ENCODE measurements at places on chromosomes 13 and 19.

DNA sequence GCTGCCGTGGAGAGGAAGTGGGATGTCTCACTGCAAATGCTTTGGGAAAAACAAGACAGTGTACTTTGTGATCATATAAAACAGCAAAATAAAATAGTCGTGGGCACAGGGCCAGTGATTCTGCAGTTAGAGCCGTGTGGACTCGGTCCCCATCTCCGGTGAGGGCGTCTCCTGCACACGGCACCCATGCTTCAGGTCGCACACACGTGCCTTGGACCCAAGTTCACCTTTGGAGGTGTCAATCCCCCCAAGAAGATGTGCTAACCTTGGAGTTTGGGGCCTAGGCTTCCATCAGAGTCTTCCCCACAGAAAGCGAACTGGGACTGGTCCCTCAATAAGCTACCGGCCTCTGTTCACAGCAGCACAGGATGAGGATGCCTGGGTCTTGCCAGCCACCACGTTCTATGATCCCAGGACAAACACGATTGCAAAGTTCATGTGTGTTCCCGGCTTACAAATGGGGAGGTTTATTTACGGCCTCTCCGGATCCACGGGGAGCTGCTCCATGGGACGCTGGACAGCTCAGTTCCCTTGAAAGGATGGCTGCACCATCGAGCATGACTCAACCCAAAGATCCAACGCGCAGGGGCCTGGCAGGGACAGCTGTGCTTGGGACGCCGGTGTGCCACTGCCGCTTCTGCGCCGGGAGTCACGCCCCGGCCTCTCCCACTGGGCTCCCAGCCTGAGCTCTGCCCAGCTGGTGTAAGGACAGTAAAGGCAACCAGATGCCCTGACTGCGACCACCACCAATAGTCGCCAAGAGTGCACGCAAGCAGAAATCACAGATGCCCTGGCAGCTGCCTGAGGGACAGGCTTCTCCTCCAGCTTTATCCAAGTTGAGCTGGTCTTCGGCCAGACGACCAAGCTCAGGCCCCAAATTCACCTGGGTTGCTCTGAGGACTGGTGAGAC lies 8.6 kb downstream of the GAS6 start:
- no peak for DNase-seq

GRCh38 chr13:36787181-36787580 lies 31.8 kb upstream of the RFXAP start:
- no peak for DNase-seq

- DNase-seq: no peak
Measured at GRCh38 chr19:5083547-5083965, 114.6 kb downstream of the KDM4B start.

GRCh38 chr19:51509823-51510660 lies 8.4 kb upstream of the SIGLEC12 start:
- no peak for DNase-seq

GRCh38 chr19:46068345-46069258 lies 27.8 kb upstream of the IGFL4 start:
- peak; percentile 86 for DNase-seq

DNA sequence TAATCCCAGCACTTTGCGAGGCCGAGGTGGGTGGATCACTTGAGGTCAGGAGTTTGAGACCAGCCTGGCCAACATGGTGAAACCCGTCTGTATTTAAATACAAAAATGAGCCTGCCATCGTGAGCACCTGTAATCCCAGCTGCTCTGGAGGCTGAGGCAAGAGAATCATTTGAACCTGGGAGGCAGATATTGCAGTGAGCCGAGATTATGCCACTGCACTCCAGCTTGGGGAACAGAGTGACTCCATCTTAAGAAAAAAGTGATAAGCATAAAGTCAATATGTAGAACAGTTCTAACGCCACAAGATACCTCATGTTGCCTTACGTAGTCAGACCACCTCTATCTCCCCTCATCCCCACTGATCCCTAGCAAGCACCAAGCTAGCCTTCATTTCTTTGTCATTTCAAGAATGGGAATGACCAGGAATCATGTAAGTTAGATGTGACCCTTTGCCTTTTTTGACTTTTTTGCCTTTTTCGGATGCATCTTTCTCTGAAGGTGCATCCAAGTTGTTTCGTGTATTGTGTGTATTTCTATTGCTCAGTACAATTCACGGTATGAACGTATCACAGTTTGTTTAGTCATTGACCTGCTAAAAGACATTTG lies 6.4 kb downstream of the RPL21 start:
- DNase-seq: no peak

DNA sequence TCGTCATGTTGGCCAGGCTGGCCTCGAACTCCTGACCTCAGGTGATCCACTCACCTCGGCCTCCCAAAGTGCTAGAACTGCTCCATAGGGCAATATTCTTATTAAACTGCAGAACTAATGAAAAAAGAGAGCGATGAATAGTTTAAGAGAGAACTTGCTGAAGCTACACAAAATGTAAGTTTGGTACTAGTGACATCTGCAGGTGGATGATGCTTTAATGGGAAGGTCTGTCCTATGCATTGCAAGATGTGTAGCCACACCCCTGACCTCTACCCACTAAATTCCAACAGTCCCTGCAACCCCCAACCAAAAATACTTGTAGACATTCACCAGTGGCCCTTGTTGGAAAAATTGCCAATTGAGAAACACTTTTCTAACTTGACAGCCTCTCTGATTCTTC lies 117.8 kb downstream of the NALCN start:
- no peak for DNase-seq

GRCh38 chr13:93409816-93410215 lies 183.2 kb downstream of the GPC6 start:
- DNase-seq: no peak

- DNase-seq: no peak
Measured at GRCh38 chr19:7730286-7731217, 1.4 kb downstream of the CLEC4G start.

DNA sequence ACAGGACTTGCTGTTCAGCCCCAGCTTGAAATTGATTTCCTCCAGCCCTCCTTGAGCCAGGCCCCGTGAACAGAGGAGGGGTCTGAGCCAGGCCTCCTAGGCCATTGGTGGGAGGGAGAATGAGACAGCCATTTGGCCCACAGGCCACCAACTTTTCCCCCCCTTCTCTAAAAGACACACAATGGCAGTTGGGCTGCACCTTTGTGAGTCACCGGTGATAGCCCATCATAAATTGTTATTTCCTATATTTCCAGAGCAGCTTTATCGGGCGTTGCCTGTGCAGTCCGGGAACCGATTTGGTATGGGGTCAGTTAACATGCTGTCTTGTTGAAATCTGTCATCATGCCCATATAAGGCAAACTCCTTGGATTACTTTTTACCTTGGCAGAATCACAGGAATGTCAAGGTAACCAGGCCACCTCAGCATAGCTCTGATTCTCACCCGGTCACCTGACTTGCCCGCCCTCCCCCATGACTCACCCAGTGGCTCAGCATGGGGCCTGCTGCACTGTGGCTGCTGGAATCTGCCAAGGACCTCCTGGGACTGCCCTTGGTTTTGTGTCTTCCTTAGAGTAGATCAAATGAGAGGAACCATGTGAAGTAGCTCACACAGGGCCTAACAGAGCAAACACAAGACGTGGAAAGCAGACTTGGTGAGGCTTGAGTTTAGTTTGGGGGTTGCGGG lies 36.1 kb downstream of the ACTN4 start:
- DNase-seq: peak; percentile 94

DNA sequence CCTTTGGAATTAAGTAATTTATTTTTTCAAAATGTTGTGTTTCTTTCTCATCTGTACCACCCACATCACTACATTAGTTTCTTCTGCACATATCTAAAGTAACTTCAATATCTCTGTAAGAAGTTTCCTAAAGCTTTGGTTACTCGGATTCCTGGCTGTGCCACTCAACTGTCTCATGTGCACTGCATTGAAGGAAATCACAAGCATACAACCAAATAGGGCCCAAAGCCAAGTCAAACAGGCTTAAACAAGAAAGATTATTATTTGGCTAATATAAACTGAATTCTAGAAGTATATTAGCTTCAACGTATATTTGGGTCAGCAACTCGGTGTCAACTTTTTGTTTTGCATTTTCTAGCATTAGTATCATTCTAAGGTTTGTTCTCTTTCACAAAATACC lies 1647.6 kb upstream of the SPRY2 start:
- no peak for DNase-seq

- DNase-seq: no peak
Measured at GRCh38 chr13:70128098-70128497, 19.8 kb upstream of the KLHL1 start.

GRCh38 chr13:28329395-28330158 lies 165.4 kb downstream of the FLT1 start:
- peak; percentile 72 for DNase-seq

DNA sequence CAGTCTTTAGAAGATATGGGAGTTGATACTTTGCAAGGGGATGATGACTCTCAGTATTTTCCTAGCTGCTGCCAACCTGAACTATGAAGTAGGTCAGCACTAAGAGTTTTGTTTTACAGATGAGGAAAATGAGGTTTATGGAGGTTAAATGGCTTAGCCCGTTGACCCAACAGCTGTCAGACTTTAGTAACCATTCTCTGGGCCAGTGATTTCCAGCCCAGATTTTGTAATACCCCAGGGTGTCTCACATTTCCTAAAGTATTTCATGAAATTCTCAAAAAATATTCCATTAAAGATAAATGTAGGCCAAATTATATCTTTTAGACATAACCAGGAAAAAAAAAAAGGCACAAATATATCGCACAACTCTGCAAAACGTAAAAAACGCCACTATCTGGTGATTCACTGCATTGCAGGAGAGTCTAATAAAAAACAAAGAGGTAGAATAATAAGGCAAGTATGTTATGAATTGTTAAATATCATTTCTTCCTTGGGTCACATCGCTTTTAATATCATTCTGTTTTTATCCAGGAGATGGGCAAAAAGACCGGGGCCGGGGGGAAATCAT lies 112.5 kb downstream of the DACH1 start:
- no peak for DNase-seq

DNA sequence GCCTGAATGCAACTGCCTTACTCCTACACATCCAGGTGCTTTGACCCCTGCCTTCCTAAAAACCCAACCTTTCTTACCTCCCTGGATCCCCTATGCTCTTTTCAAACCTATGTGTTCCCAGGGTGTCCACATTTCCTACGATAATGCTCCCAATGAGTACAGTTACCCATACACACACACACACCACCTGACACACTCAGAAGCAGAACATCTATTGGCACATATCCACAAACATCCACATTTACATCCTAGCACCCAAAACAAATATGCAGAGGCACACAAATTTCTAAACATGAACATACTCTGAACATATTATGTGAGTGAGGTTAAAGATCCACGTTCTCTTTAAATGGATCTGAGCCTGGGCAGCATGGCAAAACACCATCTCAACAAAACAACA lies 22.4 kb upstream of the PLAUR start:
- DNase-seq: no peak

- no peak for DNase-seq
Measured at GRCh38 chr13:51243832-51244231, 21.6 kb downstream of the FAM124A start.

GRCh38 chr13:106105153-106105552 lies 430.3 kb downstream of the EFNB2 start:
- no peak for DNase-seq

DNA sequence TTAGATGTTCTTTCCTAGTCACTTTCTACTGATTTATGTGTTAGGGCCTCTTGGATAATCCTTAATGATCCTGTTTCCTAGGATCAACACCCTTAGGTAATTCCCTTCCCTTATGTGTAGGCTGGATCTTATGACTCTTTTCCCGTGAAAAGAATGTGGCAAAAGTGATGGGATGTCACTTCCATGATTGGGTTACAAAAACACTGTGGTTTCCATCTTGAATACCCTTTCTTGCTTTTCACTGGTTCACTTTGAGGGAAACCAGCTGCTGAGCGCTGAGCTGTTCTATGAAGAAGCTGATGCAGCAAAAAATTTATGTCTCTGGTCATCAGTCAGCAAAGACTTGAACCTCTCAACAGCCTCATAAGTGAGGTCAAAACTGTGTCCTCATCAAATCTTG lies 609.4 kb downstream of the OLFM4 start:
- no peak for DNase-seq

GRCh38 chr19:2212861-2213711 lies 23.0 kb downstream of the PLEKHJ1 start:
- DNase-seq: no peak

GRCh38 chr13:46012404-46012803 lies 40.1 kb downstream of the ZC3H13 start:
- DNase-seq: no peak

DNA sequence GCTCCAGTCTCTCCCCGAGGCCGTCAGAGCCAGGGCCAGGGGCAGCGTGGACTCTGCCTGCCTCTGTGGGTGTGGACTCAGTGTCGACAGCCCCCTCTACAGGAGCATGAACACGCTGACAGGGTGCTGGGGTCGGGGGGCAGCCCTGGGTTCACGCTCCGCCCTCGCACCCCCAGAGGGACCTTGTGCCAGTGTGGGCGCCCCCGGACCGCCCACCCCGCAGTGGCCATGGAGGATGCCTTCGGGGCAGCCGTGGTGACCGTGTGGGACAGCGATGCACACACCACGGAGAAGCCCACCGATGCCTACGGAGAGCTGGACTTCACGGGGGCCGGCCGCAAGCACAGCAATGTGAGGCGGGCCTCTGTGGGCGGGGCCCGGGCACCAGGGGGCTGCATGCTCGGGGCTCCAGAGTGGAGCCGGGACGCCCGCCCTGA lies 8.3 kb downstream of the TRPM4 start:
- DNase-seq: no peak

DNA sequence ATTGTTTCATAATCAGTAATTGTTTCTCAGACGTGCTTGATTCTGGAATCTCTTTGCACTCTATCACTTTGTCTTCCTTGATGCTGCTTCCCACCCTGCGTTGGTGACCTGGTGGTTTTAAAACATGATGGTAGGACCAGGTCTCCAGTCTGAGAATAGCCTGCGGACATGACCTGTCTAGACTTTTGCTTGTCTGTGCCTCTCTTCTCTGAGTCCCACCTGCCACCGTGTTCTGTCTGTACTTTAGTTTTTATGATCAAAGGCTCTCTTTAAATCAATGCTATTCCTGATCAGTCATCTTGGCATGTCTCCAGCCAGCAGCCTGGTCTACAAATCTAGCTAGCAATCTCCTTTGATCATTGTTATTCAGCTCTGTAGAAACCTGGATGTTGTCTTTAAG lies 933.9 kb downstream of the DIAPH3 start:
- DNase-seq: no peak

GRCh38 chr19:11881151-11881800 lies 6.3 kb upstream of the ZNF69 start:
- DNase-seq: no peak

DNA sequence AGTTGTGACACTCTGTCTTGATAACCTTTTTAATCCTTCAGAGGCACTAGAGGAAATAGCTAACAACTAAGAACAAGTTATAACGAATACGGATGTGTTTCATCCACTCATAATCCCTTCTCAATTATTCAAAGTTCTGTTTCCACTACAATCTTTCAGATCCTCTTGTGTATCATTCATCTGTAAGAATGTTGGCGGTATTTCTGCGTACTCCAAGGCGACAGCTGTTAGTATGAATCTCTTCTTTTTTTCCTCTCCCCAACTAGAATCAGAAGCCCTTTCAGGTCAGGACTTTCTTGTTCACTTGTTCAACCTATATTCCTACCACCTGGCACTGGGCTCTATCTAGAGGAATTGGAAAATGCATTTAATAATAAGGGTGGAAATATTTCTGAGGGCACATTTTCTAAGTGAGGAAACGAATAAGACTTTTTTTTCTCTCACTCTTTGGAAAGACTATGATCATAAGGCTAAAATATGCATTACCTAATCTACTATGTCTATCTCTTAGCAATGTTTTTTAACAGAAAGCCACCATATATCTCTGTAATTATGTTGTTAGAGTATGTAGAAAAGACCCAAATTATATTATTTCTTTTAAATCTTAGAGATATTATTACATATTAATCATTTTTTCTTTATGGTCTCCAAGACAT lies 492.9 kb downstream of the PCDH20 start:
- DNase-seq: no peak

Data from SJSA1 (cell line).